ENCODE measurements at places on chromosomes 11 and 22. TPM values are rescaled to one million over a fixed set of nuclear protein-coding genes. Genes with fewer than 3 reads are reported as not detected.
A peak's percentile ranks its signal among the peaks of the same experiment; 100 is the strongest.

DNA sequence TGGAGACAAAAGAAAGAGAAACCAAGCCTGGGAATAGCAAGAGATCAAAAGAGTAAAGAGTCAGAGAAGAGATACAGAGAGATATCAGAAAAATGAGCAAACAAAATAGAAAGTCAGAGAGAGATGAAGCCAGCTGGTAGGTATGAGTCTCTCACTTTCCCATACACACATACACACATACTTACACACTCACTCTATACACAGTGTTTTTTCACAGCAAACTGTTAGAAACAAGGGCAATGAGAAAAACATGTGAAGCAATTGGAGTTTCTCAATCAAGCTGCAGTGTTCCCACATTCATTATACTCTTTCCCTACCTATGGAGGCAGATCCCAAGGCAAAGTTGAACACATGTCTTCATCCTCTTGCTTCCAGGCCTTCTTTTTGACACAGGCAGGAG, 2.6 kb upstream of the NLRP10 start:
- H3K36me3 ChIP-seq, result no peaks in the 10 kb centered on the region
- DNase-seq, result no peak
- peaks cover 75% of the 10 kb centered on the region for H3K4me1 ChIP-seq
- no peaks in the 10 kb centered on the region for H3K27me3 ChIP-seq
- peak overlapping the region; percentile 74 for H3K27ac ChIP-seq
- no peak overlapping the region for H3K4me3 ChIP-seq

GRCh38 chr11:47948137-47948536, 32.2 kb upstream of the PTPRJ start:
- H3K27ac ChIP-seq, result peak overlapping the region; percentile 36
- no peak overlapping the region for H3K4me3 ChIP-seq
- H3K27me3 ChIP-seq, result no peaks in the 10 kb centered on the region

DNA sequence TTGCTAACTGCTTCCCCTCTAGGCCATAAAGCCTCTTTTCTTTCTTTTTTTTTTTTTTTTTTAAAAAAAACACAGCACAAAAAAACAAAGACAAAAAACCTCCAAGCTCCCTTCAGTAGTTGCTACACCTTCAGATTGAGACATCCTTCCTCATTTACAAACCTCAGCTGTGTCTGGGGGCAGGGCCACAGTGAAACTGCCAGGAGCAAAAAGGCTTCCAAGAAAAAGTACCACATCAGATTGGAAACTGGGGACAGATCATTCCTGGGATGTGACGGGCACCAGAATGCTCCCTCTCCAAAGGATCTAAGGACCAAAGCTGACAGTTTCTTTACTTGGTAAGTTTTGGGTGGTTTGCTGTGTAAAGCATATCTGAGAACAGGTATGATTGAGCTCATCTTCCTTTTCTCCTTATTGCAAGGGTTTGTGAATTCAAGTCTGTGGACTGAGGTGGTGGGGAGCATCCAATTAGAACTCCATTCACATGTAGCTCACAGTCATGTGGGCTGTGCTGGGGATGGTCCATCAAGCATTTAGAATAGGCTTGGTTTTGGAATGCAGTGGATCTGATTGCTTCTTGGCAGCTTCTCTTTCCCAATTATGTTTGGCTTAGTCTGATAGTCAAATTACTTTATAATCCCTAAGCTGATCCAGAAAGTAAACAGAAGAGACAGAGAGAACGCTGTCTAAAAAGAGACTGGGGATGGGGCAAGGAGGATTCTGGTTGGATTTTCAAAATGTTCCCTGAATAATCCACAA, 705 bp downstream of the BBOX1 start:
- H3K27me3 ChIP-seq, result peaks cover 4% of the 10 kb centered on the region
- H3K4me3 ChIP-seq, result no peak overlapping the region
- H3K27ac ChIP-seq, result peak overlapping the region; percentile 2
- peaks cover 10% of the 10 kb centered on the region for H3K36me3 ChIP-seq

GRCh38 chr11:111019871-111020670, 225.5 kb upstream of the POU2AF2 start:
- H3K36me3 ChIP-seq, result no peaks in the 10 kb centered on the region
- H3K4me1 ChIP-seq, result no peaks in the 10 kb centered on the region
- H3K27ac ChIP-seq, result no peak overlapping the region
- DNase-seq, result no peak
- no peak overlapping the region for H3K4me3 ChIP-seq

- H3K27ac ChIP-seq, result no peak overlapping the region
- DNase-seq, result no peak
- H3K27me3 ChIP-seq, result no peaks in the 10 kb centered on the region
- peaks cover 15% of the 10 kb centered on the region for H3K4me1 ChIP-seq
- H3K4me3 ChIP-seq, result no peak overlapping the region
These were observed 182.3 kb downstream of the BLID start for GRCh38 chr11:121933694-121934093.

- no peak overlapping the region for H3K27ac ChIP-seq
- no peaks in the 10 kb centered on the region for H3K36me3 ChIP-seq
- peaks cover 3% of the 10 kb centered on the region for H3K4me1 ChIP-seq
- no peak overlapping the region for H3K4me3 ChIP-seq
These were observed 102.7 kb downstream of the BRD1 start for GRCh38 chr22:49724893-49725489.

DNA sequence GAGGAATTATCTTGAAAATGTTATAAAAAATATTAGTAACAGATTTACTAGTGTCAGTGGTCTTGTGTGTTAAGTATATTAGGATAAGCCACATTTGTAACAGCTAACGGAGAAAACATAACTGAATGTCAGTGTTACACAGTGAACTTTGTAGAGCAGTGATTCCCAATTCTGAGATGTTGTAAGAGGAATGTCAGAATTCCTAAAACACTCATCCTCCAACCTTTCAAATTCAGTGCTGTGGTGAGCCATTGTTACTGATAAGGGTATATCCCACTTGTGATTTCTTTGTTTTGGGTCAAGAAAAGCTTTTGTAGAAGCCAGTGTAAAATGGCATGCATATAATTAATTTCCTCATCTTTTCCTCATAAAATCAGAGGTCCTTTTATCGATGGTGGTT, 61.9 kb downstream of the ARHGEF12 start:
- H3K27me3 ChIP-seq, result no peaks in the 10 kb centered on the region
- no peak overlapping the region for H3K27ac ChIP-seq
- peaks cover 2% of the 10 kb centered on the region for H3K36me3 ChIP-seq
- DNase-seq, result no peak
- H3K4me3 ChIP-seq, result no peak overlapping the region

DNA sequence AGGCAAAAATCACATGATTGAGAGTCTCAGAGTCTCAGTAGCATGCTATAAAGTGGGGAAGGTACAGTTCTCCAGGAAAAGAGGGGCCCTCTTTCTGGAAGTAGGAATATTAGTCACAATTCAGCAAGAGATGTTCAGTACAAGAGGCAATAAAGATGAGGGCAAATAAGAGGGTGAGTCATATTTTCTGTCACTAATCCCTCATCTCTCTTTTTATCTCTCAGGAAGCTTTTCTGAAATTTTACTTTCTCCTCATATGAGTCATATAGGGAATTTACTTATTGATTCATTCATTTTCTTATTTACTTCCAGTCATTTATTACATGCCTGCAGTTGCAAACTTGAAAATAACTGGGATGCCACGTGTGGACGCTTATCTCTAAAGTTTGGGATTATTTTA, 3.4 kb upstream of the NXPE1 start:
- no peaks in the 10 kb centered on the region for H3K36me3 ChIP-seq
- H3K4me1 ChIP-seq, result no peaks in the 10 kb centered on the region
- no peak overlapping the region for H3K4me3 ChIP-seq
- DNase-seq, result no peak

GRCh38 chr11:86978247-86978646, 23.1 kb upstream of the FZD4 start:
- H3K36me3 ChIP-seq, result peaks cover 4% of the 10 kb centered on the region
- no peak overlapping the region for H3K4me3 ChIP-seq
- H3K27ac ChIP-seq, result no peak overlapping the region
- DNase-seq, result no peak
- H3K27me3 ChIP-seq, result no peaks in the 10 kb centered on the region

- no peak for DNase-seq
- H3K36me3 ChIP-seq, result no peaks in the 10 kb centered on the region
- H3K4me3 ChIP-seq, result no peak overlapping the region
- H3K4me1 ChIP-seq, result no peaks in the 10 kb centered on the region
These were observed 43.9 kb upstream of the VPREB1 start for GRCh38 chr22:22200569-22201184.

DNA sequence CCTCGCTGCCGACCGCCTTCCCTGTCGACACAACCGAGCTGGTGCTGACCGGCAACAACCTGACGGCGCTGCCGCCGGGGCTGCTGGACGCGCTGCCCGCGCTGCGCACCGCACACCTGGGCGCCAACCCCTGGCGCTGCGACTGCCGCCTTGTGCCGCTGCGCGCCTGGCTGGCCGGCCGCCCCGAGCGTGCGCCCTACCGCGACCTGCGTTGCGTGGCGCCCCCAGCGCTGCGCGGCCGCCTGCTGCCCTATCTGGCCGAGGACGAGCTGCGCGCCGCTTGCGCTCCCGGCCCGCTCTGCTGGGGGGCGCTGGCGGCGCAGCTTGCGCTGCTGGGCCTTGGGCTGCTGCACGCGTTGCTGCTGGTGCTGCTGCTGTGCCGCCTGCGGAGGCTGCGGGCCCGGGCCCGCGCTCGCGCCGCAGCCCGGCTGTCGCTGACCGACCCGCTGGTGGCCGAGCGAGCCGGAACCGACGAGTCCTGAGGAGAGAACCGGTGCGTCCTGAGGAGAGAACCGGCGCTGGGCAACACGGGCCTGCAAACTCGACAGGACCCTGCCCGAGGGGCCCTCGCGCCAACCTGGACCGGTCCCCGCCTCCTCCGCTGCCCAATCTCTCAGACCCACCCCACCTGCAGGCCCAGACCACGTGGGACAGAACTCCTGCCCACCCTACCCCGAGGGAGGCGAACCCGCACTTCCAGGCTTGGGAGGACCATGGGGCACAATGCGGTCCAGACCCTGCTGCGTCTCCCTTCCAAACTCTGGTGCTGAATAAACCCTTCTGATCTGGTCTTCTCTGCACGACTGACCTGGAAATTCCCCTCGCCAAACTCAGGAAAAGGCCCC, 866 bp downstream of the GP1BB start:
- no peak overlapping the region for H3K4me3 ChIP-seq
- no peaks in the 10 kb centered on the region for H3K27me3 ChIP-seq
- H3K27ac ChIP-seq, result no peak overlapping the region
- no peak for DNase-seq

Gene NLRP6
- not detected for total RNA-seq

Gene SEPTIN5
- 108 TPM for total RNA-seq

Gene KCNQ1
- not detected for total RNA-seq

Gene MS4A6A
- not detected for total RNA-seq
